ENCODE measurements at places on chromosomes 12 and 14.
A peak's percentile ranks its signal among the peaks of the same experiment; 100 is the strongest.

DNA sequence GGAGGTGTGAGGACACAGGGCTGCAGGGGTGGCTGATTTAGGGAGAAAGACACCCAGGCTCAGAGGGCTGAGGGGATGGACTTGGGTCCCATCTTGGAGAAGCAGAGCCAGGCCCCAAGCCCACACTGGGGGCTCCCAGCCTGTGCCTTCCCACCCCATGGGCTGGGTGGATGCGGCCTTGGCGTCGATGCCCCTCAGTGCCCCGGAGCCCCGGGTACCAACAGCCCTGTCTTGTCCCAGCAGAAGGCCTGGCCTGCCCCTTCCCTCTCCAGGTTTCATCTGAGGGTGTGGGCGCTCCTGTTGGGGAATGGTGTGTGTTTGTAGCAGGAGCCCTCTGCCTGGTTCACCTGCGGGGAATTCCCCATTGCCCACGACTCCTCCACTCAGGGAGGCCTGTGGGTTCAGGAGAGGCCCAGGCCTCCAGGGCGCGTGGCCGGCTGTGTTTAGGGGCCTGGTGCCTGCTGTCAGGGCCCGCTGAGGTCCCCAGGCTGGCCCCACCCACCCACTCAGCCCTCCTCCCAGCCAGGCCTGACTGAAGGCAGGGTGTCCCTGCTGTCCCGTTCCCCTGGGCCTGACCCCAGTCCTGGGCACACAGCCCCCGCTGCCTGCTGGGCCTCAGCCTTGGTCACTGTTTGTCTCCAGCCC is 51.1 kb upstream of the BEGAIN start:
- DNase-seq, result no peak

GRCh38 chr12:130987151-130987931 is 33.6 kb downstream of the ADGRD1 start:
- DNase-seq, result no peak

DNA sequence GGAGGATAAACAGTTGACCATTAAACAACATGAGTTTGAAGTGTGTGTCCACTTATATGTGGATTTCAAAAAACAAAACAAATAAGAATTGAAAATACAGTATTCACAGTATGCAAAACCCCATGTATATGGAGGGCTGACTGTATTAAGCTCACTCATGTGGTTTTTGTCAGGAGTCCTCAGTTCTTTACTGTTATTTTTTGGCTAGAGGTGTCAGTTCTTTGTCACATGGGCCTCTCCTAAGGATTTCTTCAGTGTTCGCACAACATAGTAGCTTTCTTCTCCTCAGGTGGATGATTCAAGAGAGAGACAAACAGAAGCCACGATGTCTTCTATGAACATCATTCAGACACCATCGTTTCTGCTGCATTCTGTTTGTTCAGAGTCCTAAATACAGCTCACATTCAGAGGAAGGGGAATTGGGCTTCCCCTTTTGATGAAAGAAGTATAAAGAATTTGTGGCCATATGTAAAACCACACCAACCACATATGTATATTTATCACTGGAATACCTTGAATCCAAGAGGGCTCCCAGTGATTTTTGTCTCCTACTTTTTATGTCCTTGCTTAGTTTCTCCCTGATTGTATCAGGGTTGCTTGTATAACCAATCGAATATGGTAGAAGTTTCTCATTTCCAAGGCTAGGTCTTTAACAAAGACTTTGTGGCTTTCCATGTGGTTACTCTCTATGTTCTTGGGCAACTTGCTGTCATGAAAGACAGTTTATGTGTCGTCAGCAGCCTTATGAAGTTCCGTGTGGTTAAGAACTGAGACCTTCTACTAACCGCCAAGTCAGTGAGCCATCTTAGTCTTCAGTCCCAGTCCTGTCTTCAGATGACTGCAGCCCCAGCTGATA is 18.9 kb downstream of the MNAT1 start:
- DNase-seq, result peak; percentile 39

DNA sequence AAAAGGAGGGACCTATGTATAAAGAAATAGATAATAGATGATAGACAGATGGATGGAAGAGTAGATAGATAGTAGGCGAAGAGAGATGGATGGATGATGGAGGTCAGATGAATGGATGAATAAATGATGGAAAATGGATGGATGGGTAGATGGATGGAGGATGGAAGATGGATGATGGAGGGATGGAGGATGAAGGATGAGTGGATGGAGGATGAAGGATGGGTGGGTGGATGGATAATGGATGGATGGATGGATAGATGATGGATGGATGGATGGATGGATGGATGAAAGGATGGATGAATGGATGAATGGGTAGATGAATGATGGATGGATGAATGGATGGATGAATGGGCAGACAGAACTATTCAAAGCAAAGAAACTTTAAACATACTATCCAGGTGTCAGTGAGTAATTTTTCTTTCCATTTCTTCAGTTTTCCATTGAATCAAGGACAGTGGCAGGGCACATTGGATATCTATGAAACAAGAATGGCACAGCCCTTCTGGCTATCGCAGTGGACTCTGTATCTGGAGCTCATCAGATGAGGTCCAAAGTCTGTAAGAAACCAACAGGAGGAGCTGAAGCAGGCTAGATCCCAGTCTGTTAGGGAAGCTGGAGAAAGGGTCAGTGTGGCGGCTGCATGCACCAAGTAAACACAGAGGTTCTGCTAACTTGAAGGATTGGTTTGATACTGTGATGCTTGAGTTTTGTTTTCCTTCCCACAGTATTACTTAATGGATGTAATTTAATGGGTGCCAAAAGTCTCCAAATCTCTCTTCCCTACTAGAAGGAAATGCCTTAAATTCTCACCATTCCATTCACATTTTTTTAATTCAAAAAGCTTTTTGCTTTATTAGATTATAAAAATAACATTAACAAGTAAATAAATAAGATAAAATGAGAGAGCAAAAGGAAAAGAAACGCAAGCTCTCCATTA is 18.1 kb upstream of the MED13L start:
- DNase-seq, result no peak

DNA sequence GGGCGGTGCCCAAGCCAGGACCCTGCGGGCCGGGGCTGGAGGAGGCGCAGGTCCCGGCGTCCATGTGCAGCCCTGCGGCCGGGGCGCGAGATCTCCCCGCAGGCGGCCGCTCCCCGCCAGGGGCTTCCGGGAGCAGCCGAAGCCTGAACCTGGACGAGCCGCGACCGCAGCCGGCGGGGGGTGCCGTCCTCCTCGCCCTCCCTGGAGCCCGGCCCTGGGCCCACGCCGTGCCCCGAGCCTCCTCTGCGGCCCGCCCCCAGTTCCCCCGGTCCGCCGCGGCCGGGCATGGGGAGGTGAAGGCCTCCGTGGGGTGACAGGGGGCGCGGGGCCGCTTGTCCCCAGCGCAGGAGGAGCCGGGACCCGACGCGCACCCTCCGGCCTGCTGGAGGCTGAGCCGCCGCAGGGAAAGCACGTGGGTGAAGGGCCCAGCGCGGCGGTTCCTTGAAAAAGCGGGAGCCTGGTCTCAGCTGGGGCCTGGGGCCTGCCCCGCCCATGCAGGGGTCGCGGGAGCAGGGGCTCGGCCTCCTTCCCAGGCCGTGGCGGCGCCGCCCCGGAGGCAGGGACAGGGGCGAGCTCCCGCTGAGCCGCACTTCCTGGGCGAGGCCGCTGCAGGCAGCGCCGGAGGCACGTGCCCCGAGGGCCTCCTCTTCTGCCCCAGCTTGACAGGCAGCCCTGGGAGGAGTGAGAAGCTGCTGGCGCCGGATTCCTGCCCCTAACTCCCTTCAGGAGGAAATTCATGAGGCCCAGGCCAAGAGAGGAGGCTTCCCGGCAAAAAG is 55.6 kb upstream of the PPP2R5C start:
- no peak for DNase-seq

- no peak for DNase-seq
Measured at GRCh38 chr12:2751230-2751629, 43.5 kb upstream of the FKBP4 start.

DNA sequence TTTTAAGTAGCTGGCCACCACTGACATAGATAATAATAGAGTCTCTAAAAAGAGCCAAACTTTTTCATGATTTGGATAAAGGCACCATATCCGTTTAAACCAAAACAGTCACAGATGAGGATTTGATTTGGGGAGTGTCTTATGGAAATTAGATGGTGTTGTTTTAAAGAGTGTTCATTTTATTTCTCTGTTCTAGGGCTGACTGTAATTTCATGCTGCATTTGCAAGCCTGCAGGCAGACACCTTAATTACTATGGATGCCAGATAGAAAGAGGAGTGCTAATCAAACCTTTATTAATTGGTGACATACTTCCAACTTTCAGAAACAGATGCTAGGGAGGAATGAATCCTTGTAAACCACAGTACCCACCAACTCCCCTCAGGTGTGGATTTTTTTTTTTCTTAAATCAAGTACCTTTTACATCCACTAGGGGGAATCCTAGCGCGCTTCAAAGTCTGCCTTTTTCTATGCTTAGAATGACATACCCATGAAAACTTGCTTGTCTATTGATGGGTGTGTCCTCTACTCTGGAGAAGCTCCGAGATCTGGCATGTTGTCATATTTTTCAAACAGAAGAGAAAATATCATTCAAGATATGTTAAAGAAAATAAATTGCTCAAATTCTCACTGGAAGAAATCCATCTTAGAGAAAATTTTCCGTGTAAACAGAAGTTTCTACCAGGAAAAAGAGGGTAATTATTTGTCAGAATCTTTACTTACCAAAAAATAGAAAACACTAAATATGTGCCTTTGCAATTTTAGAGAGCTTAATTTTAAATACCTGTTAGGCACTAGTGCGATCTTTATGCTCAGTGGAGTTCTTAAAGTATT is 14.2 kb upstream of the PLXNC1 start:
- no peak for DNase-seq

DNA sequence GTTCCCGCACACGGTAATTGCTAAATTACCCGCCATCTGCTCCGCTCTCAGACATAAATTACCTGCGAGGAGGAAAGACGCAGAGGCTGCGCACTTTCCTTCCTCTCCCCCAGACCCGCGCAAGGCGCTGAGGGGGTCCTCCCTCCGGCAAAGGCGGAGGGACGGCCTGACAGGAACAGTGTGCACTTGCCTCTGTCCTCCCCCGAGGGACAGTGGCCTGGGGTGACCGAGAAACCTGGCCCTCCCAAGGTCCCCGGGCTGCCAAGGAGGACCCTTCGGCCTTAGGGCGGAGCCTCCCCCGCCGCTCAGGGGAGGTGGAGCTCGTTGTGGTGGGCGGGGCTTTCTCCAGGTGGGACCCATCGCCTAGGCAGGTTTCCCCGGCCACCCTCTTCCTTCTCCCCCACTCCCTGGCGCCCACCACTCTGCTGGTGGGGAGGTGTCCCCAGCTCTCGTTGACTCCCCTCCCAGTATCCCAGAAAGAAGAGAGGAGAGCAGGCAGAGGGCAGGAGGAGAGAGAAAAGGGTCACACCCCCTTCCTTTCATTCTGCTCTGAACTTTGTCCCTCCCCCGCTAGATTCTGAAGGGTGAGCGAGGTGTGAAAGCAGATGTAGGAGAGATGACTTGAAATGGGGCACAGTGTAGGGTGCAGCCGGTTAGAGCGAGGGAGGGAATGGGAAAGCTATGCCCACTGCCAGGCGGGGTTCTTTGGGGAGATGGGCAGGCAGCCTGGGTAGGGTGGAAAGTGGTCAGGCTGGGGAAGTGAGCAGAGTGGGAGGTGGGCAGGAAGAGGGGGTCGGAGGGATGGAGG is 11.4 kb upstream of the CALCOCO1 start:
- DNase-seq, result no peak

DNA sequence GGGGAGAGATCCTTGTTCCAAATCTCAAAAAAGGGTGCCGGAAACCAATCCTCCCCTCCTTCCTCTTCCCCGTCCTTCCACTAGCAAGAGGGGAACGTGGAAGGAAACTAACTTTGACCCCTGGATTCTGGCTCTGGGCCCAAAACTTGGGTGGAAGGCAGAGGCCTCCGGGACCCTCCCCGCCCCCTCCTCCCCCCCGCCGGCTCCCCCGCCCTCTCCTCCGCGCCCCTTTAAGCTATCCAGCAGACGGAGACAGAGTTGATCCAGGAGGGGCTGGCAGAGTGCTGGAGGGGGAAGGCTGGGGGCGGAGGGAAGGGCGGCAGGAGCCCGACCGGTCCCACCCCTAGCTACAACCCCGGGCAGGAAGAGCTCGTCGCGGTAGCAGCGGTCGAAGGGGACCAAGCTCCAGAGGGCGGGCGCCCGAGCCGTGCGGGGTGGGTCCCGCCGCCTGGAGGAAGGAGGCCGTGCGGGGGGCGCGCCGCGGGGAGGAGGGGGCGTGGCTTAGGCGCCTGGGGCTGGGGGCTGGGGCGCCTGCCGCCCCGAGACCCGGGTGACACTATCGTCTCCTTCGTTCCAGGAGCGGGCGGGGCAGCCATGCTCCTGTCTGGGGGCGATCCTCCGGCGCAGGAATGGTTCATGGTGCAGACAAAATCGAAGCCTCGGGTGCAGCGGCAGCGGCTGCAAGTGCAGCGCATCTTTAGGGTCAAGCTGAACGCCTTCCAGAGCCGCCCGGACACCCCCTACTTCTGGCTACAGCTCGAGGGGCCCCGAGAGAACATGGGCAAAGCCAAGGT is at the start of gene NYNRIN:
Gene NYNRIN (plus strand): TSS at position 351 of the 794 bp plus-strand sequence. CDS start 244 bp downstream, at position 595.
- no peak for DNase-seq

DNA sequence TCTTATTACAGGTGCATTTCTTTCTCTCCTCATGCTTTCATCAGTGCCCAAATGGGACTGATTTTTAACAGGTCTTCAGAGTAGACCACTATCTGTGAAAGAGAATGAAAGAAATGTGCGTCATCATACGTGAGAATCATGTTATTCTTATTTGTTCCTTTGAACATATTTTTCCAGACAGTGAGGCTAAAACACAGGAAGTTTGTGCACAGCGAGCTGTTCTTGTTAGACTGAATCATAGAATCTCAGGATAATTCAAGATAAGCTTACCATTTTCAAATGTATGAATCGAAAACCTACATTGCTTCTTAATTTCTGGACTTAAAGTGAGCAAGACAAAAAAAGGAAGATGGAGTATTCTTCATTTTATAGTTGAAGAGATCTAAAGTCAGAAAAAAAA is 383.1 kb downstream of the EGLN3 start:
- no peak for DNase-seq

DNA sequence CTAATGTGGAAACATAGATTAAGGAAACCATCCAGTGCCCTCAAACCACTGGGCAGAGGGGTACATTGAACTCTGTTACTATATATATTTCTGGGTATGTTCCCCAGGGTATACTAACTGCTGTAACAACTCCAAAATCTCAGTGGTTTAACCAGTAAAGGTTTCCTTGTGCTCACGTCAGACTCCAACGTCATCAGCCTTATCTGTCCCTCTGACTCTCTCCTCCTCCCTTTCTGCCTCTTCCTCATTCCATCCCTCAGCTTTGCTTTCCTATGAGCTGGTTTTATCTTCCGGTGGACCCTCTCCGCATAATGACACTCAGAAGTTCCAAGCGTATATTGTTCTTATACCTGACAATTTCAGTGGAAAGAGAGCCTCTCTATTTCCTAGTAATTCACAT is 21.2 kb upstream of the SMCO2 start:
- no peak for DNase-seq

DNA sequence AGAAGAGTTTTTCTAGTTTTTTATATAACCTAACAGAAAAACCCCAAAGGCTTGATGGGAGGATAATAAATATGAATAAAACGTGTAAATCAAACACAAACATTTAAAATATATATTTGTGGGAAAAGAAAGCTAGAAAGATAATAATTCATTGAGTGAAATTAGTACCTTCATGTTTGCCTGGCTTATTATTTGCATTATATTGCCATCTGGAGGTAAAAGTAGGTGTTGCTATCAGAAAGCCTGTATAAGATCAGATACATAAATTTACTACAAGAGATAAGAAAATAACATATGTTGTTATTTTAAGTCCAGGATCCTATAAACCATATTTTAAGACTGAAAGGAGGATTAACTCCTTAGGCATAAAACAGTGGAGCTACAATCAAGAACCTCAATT is 77.7 kb downstream of the NTS start:
- DNase-seq, result no peak

Data from stimulated activated CD8-positive, alpha-beta memory T cell treated with anti-CD3 and anti-CD28 coated beads, Interleukin-15, amount 100 ng/mL, for 48 hours (primary cell).